ENCODE measurements at places on chromosomes 6 and 20. TPM values are rescaled to one million over a fixed set of nuclear protein-coding genes. Genes with fewer than 3 reads are reported as not detected.

Gene C20orf141
- total RNA-seq, result not detected

Gene APOM
- 0.28 TPM for total RNA-seq

Gene CST3
- total RNA-seq, result 271 TPM

Gene TRDN
- not detected for total RNA-seq

Gene RIPOR3
- total RNA-seq, result 13.2 TPM

Gene RAB44
- under 0.01 TPM for total RNA-seq

Gene SLC35F1
- not detected for total RNA-seq

Gene PI3
- not detected for total RNA-seq

Gene GRIK2
- 1.1 TPM for total RNA-seq

Gene BEND6
- total RNA-seq, result 10.0 TPM

Gene PDE10A
- 32.4 TPM for total RNA-seq

Gene CST5
- total RNA-seq, result not detected

Gene XKR7
- total RNA-seq, result under 0.01 TPM

Gene KIFC1
- 52.1 TPM for total RNA-seq

Gene VEGFA
- 811 TPM for total RNA-seq

Gene CST7
- total RNA-seq, result not detected

Gene C6orf141
- not detected for total RNA-seq

Gene PLN
- total RNA-seq, result 0.19 TPM

Gene HLA-DQB2
- not detected for total RNA-seq

Gene ATXN1
- 26.8 TPM for total RNA-seq

Gene OVOL2
- not detected for total RNA-seq

Gene ECT2L
- not detected for total RNA-seq

Gene C20orf204
- total RNA-seq, result 0.77 TPM

Gene POPDC3
- total RNA-seq, result 5.8 TPM

Gene VNN1
- total RNA-seq, result under 0.01 TPM

Gene SMIM29
- total RNA-seq, result 35.1 TPM

Gene YIPF3
- 95.0 TPM for total RNA-seq

Gene NTSR1
- total RNA-seq, result under 0.01 TPM

Gene RUNX2
- total RNA-seq, result 1.7 TPM

Gene ADGB
- not detected for total RNA-seq

Gene DZANK1
- 0.56 TPM for total RNA-seq

Gene ABT1
- 15.9 TPM for total RNA-seq

Gene VIP
- not detected for total RNA-seq

Gene MYLK4
- total RNA-seq, result 0.28 TPM

Gene SPATS1
- not detected for total RNA-seq

Gene TFAP2D
- not detected for total RNA-seq

Gene OPN5
- not detected for total RNA-seq

Gene ZBTB2
- total RNA-seq, result 7.9 TPM

Gene MEI4
- not detected for total RNA-seq

Gene PKHD1
- under 0.01 TPM for total RNA-seq

Gene MUC22
- total RNA-seq, result not detected

Gene RBM24
- total RNA-seq, result 5.6 TPM

Gene ANKRD66
- total RNA-seq, result not detected

Gene RAET1E
- not detected for total RNA-seq

Gene NKX2-2
- total RNA-seq, result not detected

Gene KCNQ5
- 5.1 TPM for total RNA-seq

Gene CRYBG1
- total RNA-seq, result 7.1 TPM

Gene SLC24A3
- total RNA-seq, result 0.77 TPM

Gene TINAG
- not detected for total RNA-seq

Gene ZC2HC1B
- not detected for total RNA-seq

Gene CALHM4
- total RNA-seq, result 0.19 TPM

Gene SLC22A1
- total RNA-seq, result 0.38 TPM

Gene ULBP1
- total RNA-seq, result under 0.01 TPM

Gene FAM209B
- total RNA-seq, result not detected

Gene FABP7
- not detected for total RNA-seq
